ENCODE measurements at places on chromosomes 3 and 15. TPM values are rescaled to one million over a fixed set of nuclear protein-coding genes. Genes with fewer than 3 reads are reported as not detected.

The SLC28A2 gene
- total RNA-seq = not detected

The PSMA4 gene
- total RNA-seq = 243 TPM

The NR2E3 gene
- total RNA-seq = not detected

- DNase-seq = no peak
Observed at GRCh38 chr3:128320551-128321340, 145.9 kb downstream of the DNAJB8 start.

DNA sequence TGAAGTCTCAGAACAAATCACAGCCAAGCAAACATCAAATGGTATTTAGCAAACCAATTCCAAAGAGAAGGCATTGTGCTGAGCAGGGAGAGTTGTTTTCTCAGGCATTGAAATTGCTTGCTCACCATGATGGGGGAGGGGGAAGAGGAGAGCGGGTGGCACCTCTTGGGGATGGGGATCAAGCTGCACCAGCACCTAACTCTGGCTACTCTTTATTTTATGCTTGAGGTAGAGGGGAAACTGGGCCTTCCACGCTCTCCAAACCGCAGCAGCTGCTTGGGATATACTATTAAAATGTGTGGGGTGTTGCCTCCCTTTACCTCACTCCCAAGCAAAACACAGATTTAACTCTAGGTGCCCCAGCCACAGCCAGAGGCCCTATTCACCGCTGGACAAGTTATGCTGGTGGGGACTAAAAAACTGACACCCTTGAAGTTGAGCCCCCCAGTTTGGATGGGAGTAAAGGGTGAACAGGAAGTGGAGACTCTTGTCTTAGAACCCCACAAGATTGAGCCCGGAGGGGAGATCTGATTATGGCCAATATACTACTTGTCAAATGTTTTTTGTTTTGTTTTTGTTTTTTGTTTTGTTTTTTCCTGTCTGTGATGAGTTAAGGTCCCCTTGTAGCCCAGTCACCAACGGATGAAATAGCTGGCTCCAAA, 5.0 kb upstream of the FOXB1 start:
- no peak for DNase-seq

DNA sequence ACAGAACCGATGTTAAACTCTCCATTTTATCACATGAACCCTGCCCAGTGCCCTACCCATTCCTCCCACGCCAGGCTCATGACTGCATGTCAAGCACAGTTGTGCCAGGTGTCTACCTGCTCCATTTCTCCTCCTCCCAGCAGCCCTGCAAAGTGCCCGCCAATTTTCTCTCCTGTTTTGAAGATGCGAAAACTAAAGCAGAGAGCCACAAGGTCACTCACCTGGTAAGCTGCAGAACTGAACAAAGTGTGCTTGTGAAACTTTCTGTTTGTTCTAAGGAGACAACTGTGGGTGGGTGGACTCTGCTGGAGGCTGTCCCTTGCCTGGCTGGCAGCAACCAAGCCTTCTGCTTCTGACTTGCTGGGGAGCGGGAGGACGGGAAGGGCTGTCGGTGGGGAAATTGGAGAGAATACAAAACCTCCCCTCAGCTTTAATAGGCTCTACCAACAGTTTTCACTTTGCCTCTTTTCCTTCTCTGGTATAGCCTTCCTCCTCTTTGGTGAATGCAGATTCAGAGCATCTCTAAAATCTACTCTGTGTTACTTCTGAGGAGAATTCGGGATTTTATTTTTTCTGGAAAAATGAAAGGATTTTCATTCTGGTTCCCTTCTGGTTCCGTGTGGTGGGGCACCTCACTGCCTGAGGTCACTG, 23.0 kb downstream of the LIMD1 start:
- DNase-seq = no peak

DNA sequence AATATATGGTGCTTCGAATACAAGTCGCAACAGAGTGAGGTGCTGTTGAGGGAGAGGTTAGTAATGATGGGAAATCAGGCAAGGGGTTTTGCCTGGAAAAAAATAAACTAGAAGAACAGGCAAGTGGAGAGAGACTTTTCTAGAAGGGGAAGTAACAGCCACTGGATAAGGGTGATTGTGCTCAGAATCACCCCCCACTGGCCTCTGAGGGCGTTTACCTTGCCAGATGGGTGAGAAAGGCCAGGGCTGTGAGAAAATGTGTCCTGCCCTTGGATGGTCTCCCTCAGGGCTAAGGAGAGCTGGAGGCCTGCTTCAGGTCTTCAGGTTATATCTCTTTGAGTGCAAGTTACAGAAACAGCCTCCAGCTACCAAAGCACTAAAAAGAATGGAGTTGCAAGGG, 151.8 kb downstream of the MEX3B start:
- DNase-seq = no peak

DNA sequence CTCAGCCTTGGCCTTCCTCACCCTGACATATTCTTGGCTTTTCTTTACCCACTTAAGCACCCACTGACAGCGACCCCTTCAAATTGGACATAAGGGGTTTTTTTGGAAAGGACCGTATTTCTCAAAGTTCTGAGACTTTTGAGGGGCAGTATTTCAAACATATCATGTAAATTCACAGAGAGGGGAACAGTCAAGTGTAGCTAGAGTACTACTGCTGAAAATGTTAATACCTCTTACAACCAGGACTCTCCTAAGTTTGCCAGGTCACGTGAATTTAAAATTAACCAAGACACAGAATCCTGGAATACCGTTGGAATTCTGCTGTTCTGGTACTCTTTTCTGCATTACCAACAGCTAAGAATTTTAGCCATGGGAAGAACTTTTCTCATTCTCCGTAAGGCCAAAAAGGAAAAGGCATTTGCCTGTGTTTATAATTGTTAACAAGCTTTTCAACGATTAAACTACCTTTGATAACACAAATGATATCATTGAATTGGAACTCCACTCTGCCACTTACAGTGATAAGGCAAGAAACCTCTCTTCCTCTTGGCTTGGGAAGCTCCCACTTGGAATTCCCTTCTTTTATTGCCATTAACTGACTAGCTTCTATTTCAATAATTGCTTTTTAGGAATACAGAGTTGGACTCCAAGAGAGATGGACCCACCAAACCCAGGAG, 597 bp upstream of the GBE1 start:
- DNase-seq = no peak

DNA sequence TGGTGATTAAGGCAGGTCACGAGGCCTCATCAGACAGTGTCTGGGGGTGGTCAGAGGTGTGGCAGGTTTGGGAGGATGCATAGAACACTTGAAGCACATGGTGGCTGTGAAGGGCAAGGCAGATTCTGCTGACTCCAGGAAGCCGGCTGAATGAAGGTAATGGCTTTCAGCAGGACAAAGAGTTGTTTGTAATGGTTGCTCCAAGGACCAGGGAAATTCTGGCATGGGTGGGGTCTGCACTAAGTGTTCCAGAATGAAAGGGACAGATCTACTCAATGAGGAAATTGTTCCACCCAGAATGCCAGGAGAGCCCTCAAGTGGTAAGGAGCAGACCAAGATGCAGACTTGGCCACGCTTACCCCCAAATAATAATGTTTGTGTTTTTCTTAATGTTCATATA, 70.7 kb upstream of the ACAD9 start:
- DNase-seq = no peak

GRCh38 chr3:25036633-25037032, 391.4 kb upstream of the RARB start:
- no peak for DNase-seq

DNA sequence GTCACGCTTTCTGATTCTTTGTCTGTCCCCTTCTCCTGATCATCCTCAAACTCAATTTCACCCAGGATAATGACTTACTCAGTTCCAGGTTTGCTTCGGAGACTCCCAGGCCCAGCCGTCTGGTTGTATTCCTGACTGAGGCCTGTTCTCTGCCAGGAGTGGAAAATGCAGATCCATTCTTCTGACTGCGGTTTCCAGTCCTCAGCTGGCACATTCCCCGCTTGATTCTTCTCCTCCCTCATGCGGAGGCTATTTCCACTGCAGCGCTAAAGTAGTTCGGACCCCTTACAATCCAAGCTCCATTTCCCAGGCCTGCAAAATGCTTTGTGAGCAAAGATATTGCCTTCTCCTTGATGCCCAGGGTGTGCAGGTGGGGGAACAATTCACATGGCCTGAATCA, 47.2 kb upstream of the GALNT15 start:
- DNase-seq = no peak

GRCh38 chr3:120324190-120324589, 25.0 kb downstream of the LRRC58 start:
- no peak for DNase-seq

DNA sequence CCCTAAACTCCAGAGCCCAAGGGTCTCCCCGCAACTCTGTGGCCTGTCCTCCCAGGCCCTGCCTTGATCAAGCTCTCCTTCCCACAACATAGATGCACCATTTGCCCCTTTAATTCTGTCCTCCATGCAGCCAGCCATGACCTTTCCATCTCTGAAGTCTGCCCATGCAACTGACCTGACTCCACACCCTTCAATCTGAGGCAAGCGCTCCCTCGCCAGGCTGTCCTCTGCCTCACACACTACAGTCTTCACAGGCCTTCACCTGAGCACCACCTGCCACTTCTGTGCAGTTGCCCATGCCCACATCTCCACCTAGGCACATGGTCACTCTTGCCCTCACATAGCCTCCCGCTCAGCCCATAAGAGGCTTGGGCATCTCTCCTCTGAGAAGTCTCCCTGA, 244.0 kb downstream of the OCA2 start:
- no peak for DNase-seq

- no peak for DNase-seq
Observed at GRCh38 chr3:147267434-147267833, 138.9 kb downstream of the ZIC4 start.

GRCh38 chr15:89828281-89829145, 13.9 kb upstream of the ANPEP start:
- DNase-seq = no peak

DNA sequence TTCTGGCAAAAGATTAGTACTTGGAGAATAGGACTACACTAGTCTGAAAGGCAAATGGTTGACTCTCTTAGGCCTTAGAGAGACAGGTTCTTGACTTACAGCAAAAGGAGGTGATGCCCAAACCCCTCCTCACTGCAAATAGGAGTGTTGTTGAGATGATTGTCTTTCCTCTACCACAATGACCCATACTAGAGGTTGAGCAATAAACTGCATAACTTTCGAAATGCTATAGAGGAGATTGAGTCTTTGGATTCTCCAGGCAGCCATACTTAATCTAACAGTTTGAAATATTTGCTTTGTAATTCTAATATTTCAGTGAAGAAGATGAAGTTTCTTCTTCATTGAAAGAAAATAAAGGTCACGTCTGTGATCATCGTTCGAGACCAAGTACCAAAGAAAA, 498.5 kb upstream of the GBE1 start:
- DNase-seq = no peak

GRCh38 chr3:72171463-72171881, 386.5 kb upstream of the PROK2 start:
- DNase-seq = no peak

DNA sequence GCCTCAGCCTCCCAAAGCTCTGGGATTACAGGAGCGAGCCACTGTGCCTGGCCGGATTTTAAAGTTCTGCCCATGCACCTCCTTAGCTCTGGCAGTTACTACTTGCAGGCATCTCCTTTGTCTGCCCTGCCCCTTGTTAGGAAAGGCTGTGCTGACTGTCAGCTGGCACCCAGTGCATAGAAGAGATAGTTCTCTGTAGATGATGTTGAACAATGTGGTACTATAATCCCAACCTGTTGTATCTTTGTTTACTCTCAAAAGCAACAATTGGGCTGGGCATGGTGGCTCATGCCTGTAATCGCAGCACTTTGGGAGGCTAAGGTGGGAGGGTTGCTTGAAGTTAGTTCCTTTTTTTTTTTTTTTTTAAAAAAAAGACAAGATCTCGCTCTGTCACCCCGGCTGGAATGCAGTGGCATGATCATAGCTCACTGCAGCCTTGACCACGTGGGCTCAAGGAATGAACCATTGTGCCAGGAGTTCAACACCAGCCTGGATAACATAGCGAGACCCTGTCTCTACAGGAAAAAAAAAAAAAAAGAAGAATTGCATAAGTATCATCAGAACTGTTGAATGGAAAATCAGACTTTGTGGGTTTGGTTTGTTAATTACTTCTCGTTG, 30.6 kb downstream of the FLNB start:
- DNase-seq = no peak

Data from kidney epithelial cell (primary cell).